ENCODE measurements at places on chromosomes 6 and 20.

DNA sequence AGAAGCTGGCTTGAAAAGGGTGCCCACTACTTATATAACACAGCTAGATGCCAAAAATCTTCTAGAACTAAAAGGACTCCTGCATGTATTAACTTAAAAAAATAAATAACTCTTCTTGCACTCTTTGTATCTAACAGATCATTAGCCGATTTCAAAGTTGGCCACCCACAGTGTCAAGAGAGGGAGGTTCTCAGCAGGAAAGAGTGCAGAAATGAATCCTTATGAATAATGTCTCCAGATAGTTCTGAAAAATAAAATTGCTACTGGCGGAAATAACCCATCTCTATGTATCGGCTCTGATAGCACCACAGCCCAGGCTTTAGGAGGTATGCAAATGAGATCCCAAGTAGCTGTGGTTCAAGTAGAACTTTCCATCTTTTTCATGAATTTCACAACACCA is 232.7 kb downstream of the PHF3 start:
- no peak for DNase-seq

GRCh38 chr20:10927011-10927583 is 253.3 kb upstream of the JAG1 start:
- no peak for DNase-seq

GRCh38 chr6:36627801-36628246 is 33.7 kb downstream of the SRSF3 start:
- DNase-seq: no peak

GRCh38 chr6:118844915-118845314 is 49.0 kb upstream of the ASF1A start:
- DNase-seq: peak; percentile 80

DNA sequence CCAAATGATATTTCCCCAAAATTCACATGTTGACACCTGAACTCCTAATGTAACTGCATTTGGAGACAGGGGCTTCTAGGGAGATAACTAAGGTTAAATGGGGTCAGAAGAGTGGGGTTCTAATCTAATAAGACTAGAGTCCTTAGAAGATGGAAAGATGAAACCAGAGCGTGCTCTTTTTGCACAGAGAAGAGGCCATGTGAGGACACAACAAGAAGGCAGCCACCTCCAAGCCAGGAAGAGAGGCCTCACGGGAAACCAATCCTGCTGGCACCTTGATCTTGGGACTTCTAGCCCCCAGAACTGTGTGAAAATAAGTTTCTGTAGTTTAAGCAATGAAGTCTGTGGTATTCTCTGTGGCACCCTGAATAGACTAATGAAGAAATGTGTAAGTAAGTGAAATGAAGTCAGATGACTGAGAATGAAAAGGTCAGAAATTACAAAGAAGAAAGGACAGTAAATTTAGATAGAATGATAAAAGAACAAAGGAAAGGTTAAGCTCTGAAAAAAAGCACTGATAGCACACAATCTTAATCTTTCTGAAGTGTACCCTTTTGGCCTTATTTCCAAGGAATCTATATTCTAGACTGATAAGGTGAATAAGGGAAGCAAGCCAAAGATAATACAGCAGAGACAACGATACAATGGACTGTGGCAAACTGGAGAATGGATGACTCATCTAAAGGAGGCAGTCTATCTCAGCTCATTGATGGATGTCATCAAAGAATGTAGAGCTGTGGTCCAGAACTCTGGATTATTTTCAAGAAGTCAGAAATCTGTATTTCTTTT is 110.4 kb downstream of the MYB start:
- DNase-seq: peak; percentile 36

DNA sequence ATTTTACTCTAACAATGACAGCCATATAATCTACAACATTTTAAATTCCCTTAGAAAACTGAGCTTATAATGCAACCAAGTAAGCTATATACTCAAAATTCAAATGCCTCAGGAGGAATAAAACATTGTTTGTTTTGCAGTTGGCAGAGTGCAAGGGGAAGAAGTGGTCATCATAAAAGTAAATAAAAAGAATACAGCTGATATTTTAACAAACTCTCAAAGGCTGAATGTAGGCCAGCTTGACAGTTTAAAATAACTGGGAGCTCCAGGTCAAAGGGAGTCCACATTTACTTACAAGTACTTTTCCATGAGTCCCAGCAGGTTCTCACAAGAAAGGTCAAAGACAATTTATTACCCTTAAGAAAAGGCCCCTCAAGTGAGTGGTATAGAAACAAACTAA is 589.8 kb downstream of the BCKDHB start:
- no peak for DNase-seq

GRCh38 chr6:119096721-119097565 is 18.5 kb upstream of the FAM184A start:
- no peak for DNase-seq

- DNase-seq: no peak
These were observed 305.0 kb downstream of the GMDS start for GRCh38 chr6:1940381-1940780.

DNA sequence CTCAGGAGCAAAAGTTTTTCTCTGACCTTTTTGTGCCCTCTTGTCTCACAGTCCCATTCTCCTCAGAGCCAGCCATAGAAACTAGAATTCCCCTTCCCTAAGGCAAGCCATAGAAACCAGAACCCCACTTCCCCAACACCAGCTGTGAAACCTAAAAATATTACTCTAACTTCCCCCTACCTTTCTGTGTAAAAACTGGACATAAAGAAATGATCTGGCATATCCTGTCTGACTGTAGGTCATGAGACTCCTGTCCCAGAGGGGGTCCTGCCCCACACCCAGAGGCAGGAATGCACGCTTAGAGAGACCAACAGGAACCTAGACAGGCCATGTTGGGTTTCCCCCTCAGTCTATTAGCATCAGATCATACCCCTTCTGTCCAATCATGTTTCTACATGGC is 140.6 kb upstream of the SLC22A16 start:
- DNase-seq: no peak

GRCh38 chr6:158086504-158087223 is 81.4 kb downstream of the SERAC1 start:
- DNase-seq: peak; percentile 15

DNA sequence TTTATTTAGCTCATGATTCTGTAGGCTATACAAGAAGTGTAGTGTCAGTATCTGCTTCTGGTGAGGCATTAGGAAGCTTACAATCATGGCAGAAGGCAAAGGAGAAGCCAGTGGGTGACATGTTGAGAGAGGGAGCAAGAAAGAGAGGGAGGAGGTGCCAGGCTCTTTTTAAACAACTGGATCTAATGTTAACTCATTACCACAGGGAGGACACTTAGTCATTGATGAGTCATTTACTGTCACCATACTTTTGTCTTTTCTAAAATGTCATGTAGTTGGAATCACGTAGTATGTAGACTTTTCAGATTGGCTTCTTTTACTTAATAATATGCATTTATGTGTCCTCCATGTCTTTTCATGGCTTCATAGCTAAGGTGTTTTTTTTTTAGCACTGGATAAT is 58.1 kb downstream of the NUS1 start:
- DNase-seq: no peak

GRCh38 chr6:170188571-170189001 is 102.3 kb downstream of the DLL1 start:
- no peak for DNase-seq

DNA sequence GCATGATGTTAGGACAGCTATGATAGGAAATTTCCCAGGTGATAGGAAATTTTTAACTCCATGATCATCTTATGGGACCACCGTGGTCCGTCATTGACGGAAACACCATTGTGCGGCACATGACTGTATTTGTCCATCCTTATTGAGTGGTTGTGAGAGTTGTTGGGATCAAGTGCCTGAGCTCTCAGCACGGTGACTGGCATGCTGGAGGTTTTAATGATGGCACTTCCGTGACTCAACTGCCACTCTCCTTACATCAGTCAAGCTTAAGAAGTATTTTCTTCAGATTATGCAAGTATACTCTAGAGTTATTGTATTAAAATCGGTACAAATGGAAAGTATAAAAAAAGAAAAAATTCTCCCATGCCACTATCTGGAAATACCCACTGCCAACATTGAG is 20.7 kb downstream of the PBOV1 start:
- DNase-seq: no peak

GRCh38 chr6:150934380-150934779 is 68.9 kb downstream of the MTHFD1L start:
- DNase-seq: no peak

DNA sequence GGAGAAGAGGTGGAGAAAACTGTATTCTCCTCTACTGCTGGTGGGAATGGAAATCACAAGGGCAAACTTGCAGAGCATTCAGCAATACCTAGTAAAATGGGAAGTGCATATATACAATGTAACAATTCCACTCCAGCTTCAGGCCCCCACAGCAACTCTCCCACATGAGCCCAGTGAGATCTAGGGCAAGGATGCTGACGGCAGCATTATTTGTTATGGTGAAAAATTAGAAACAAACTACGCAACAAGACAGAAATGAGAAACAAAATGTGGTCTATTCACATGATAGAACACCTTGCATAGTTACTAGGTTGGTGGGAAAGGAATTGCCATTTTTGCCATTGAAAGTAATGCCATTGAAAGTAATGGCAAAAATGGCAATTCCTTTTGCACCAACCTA is 98.9 kb upstream of the SRSF6 start:
- DNase-seq: no peak

GRCh38 chr6:79403563-79403962 is 133.7 kb downstream of the LCA5 start:
- no peak for DNase-seq

DNA sequence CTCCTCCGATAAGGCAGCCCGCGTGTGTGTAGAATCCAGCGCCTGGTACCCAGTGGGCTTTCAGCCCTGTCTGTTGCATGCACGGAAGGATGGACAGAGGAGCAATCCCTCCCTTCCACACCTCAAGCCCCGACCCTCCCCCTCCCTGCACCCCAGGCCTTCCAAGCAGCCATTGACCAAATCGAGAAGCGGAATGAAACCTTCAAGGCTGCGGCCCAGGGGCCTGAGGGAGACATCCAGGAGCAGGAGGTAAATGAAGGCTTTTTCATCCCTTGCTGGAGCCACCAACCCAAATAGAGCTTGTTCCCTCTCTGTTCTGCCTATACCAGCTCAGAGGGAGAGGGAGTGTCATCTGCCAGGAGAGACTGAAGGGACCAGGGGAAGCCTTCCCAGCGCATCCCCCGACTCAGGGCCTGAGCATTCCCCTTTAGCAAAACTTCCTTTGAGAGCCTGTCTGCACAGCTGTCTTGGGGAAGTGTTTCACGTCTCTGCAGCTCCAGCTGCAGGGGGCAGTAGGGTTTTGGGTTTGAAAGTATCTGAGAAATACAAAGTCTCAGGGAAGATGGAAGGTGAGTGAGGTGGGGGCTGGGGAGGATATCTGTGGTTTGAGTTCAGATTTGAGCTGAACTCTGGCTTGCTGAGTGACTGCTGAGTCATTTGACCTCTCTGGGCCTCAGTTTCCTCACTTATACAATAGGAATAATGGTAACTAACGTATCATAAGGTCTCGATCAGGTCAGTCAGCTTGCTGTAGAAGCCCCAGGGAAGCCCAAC is 16.1 kb downstream of the FGD2 start:
- DNase-seq: peak; percentile 92

DNA sequence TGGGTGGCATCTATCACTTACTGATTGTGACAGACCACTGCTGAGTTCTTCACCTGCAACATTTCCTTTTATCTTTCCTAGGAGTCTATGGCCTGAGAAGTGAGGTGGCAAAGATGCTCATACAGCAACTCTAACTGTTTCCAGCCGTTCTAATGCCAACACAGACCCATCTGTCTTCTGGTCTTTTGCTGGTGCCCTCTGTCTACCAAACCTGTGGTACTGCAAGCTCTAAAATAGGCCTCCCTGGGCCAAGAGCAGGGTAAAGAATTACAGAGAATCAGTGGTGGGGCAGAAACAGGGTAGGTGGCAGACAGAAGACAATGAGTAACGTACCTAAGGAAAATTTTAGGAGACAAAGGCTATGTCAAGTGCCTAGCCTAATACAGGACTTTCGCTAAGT is 611.0 kb upstream of the FLRT3 start:
- no peak for DNase-seq
